ENCODE measurements at places on chromosomes 7 and 10. TPM values are rescaled to one million over a fixed set of nuclear protein-coding genes. Genes with fewer than 3 reads are reported as not detected.

ZNF804B gene
- not detected for total RNA-seq

MINDY4 gene
- total RNA-seq, result 15.6 TPM

MCU gene
- total RNA-seq, result 25.5 TPM

DNMBP gene
- total RNA-seq, result 26.8 TPM

ANXA8 gene
- 2.5 TPM for total RNA-seq

CYP26A1 gene
- not detected for total RNA-seq

DNA sequence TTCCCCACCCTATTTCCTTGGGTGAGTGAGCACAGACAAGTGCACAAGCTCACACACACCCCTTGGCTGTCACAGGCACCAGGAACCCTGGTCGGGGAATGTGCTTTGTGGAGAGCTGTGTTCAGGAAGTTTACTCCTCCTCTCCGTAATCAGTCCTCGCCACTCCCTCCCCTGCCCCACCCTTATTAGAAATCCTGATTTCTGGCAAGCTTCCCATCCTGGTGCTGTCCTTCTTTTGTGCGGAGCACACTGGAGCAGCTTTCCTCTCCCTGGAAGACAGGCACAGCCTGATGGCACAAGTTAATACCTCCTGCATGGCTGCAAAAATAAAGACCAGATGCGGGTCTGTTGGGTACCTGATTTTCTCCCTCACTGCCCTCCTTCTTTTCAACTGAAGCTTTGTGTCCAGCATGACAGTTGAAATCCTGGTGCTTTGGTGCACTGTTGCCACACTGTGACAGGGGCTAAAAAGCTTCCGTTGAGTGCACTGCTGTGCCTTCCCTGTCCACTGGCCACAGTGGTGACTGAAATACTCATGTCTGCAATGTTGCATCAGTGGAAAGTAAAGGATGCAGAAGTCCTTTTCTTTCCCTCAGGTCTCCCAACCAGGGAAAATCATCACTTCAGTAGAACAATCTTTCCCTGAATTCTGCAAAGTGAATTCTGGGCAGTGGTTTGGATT is 55.0 kb downstream of the LRRC4 start:
- no peak for DNase-seq

DNA sequence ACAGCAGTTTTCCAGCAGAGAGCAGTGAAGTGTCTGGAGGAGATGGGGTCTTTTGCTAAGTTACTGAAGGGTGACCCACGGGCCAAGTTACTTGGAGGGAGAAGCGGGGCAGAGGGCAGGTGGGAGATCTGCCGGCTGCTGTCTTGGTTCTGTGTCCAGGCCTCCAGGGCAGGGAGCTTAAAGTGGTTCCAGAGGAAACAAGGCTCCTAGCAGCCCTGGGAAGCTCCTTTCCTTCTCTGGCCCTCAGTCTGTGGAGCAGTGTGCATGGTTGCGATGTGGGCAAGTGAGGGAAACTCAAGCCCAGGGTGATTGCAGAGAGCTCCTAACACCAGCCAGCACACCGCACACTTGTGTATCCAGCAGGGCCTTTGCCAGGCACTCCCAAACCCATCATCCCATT is 6.3 kb downstream of the GHRHR start:
- no peak for DNase-seq

DNA sequence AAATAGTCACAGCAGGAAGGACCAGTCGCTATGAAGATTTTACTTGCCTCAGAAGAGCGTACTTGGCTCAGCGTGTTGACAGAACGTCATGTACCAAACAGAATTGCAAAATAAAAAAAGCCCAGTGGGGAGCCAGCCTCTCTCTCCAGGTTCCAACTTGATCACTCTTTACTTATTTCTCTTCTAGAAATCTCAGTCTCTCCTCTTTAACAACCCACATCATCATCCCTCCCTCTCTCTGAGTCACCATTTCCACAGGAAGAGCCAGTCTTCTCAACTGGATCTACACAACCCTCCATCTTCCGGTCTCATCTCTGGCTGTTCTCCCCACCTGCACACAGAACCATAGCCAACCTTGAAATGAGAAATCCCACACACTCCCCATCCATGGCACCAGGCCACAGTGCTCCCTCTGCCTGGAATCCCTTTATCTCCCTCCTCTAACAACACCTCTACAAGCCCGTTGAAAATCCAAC is 718.3 kb downstream of the GRID1 start:
- DNase-seq, result no peak

GRCh38 chr7:107691716-107692115 is 31.1 kb downstream of the SLC26A4 start:
- no peak for DNase-seq

DNA sequence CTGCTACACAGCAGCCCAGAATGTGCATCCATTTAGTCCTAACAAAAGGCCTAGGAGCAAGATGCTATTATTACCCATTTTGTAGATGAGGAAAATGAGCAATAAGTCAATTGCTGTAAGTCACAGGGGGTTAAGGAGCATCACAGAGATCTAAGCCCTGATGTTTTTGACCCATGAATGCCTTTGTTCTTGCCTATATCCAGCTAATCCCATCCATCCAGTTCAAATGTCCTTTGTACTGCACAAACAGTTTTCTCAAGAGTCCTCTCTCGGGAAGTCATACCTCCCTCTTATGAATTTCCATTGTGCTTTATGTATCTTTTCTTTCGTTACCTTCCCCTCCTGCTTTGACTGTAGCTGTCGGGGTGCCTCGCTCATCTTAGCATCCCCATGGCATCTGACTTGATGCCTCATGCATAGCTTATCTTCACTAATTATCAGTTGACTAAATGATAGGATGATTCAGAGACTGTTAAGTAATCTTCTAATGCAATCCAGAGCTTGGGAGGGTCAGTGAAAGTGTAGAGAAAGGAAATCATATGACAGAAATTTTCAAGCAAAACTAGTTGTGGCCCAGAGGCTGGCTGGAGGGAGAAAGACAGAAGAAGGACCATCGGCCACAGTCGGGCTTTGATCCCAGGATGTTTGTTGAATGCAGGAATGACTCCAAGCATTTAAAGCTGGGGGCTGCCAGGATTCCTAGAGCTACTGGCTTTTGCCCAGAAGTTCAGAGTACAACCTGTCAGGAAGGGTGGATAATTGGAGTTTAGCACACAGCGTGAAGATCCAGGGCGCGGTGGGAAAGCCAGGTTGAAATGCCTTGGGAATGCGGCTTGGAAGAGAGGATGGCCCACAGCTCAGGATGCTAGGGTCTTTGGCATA is 23.5 kb downstream of the BLVRA start:
- no peak for DNase-seq

GRCh38 chr10:35874311-35875015 is 232.4 kb upstream of the FZD8 start:
- DNase-seq, result no peak

GRCh38 chr10:71523756-71524155 is 127.0 kb downstream of the CDH23 start:
- DNase-seq, result no peak

DNA sequence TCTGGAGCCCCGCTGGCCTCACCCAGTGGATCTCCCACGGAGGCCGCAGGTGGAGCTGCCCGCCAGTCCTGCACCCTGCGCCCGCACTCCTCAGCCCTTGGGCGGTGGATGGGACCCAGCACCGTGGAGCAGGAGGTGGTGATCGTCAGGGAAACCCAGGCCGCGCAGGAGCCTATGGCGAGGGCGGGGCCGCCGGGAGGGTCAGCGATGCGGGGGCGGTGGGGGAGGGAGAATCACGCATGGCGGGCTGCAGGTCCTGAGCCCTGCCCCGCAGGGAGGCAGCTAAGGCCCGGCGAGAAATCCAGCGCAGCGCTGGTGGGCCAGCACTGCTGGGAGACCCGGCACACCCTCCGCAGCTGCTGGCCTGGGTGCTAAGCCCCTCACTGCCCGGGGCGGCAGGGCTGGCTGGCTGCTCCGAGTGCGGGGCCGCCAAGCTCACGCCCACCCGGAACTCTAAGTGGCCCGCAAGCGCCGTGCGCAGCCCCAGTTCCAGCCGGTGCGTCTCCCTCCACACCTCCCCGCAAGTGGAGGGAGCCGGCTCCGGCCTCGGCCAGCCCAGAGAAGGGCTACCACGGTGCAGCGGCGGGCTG is 524.8 kb upstream of the TPK1 start:
- no peak for DNase-seq

DNA sequence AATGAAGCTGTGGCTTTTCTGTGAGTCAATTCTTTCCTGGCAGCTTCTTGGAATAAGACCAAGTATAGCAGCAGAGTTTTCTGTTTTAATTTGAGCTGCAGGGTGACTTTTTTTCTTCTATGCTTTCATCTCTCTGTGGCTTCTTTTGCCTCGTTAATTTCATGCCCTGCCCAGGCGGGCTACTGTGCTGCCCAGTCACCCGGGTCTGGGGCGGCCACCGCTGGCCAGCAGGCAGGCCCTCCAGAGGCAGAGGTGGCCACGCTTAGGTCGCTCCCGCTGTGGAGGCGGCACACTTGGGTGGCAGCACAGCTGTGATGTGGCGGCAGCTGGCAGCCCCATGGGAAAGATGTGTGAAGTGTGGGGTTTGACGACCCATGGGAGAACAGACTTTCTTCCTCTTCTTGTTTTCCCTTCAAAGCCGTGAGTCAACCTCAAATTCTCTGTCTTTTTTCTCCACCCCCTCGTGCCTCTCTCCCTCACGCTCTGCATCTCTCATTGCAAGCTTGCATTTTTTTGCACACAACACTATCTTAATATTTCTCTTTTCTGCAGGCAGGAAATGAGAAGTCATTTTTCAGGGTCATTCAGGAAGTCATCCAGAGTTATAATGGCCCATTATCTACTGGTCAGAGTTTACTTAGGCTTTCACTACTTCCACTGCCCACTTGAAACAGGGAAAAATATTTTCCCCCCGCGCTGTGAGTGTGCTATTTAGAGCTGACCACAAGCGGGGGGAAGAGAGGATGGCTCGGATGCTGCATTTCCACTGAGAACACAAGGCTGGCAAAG is 67.8 kb downstream of the EGFR start:
- DNase-seq, result no peak

DNA sequence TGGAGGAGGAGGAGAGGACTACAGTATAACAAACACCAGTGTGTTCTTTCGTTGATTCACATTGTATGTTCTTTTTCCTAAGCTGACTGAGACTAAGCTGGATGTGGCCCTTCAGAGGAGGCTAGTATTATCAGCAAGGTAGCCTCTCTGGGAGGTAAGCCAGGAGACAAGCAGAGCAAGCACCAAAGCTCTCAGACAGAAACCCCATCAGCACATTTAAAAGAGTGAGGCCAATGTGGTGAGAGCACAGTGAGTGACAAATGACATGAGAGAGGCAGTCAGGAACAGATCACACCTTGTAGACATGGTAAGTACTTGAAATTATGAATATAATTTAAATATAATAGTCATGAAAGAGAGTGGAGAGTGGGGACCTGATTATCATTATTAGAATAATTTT is 107.6 kb downstream of the KMT2C start:
- DNase-seq, result no peak

DNA sequence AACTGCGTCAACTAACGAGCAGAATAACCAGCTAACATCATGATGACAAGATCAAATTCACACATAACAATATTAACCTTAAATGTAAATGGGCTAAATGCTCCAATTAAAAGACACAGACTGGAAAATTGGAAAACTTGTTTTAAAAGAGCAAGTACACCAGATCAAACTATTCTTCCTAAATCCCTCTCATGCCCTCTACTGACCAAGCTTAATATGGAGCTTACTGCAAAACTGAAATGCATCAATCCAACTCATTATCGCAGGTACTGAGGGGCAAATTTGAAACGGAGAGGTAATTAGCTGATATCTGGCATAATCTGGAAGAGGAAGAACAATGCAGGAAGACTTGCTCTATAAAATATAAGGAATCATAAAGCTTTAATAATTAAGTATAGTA is 1223.8 kb downstream of the NXPH1 start:
- DNase-seq, result no peak

GRCh38 chr10:63766745-63767137 is 245.5 kb downstream of the REEP3 start:
- DNase-seq, result no peak

DNA sequence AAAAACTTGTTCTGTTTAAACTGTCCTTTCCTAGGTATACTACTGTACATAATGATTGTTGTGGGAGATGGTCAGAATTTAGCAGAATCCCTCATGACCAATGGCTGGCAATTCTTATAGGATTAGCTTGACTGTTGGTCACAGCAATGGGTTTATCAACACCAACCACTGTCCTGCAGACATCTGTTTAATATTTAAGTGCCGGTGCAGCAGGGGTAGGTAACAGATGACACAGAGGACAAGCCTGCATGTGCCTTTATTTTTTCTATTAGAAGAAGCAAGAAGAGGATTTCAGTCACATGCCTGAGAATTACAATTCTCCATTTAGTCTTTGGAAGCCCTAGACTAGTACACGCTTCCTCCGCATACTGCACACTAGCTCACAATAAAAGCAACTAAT is 48.4 kb downstream of the CCDC6 start:
- DNase-seq, result no peak

- no peak for DNase-seq
Observed at GRCh38 chr10:110643035-110643652, 992 bp upstream of the RBM20 start.

DNA sequence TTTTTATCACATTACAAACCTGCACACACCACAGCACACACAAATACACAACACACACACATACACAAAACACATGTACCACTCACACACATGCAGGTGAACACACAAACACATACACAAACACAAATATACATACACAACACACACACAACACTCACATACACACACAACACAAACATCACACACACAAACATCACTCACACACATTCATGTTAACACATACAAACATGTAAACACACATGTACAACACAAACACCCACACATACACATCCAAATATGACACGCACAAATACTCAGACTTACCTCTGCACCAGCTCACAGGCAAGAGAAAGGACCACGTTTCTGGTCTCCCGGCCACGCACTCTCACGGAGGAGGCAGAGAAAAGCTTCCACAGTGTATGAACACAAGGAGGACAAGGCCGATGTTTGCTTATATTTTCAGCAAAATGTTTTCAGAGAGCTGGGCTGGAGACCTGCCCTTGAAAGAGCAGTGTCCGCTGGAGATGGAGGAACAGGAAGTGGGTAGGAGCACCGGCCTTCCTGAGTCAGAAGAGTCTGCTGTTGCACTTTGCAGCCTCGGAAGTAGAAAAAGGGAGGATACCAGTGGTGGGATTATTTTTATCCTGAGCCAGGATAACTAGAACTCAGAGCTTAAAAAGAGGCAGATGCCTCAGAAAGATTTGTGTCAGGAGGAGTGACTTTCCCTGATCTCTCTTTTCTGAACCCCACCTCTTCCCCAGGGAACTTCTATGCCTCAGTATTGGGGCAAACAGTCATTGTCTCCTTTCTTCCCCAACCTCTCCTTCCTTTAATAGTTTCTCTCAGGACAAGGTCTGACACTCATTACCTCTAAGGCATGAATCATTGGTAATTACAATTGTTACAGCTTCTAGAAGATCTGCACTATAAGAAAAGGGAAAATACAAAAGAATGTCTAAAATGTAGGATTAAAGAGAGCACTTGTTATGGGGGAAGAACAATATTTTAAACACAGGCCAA is at the start of gene GIMAP6:
Gene GIMAP6, minus strand, starts transcription at position 520 of the 999 bp plus-strand sequence. CDS start 2,243 bp downstream, outside the sequence.
- no peak for DNase-seq

- peak; percentile 73 for DNase-seq
Observed at GRCh38 chr7:55571511-55572377, 558 bp downstream of the VOPP1 start.

DNA sequence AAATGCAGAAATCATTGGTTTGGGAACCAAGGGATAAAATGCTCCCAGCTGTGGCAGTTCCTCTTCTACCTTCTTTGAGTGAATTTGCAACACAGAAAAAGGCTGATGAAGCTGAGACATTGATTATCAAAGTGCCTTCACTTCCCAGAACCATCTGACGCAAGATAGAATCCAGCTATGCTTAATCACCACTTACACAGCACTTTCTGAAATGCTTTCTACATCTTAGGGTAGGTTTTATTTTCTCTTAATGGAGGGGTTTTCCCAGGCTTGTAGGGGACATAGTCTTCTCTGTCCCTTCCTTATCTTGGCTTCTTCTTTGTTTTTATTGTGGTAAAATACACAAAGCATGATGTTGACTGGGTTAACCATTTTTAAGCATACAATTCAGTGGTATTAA is 332.6 kb upstream of the ZNF32 start:
- no peak for DNase-seq

Measured in sciatic nerve (tissue), 2 donors.